ENCODE measurements at places on chromosomes 6 and 20.

DNA sequence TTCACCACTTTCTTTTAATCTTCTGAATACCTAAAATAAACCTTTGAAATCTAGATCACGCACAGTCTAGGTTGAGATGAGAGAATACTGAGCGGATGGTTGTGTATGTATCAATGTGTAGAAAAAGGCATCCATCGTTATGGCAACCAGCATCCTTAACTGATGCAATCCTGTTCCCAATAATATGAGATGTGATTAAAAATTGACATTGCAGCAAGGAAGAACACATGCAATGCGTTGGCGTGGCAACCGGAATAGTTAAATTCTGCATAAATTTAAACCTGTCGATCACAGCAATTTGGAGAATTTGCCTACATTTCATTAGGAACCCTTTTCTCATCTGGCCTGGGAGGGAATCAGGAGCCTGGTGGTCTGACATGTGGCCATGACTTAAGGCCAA lies 1.3 kb upstream of the L3MBTL1 start:
- no peak for DNase-seq

GRCh38 chr6:36984581-36985416 lies 1.2 kb downstream of the MTCH1 start:
- DNase-seq: peak; percentile 49

GRCh38 chr6:153553627-153554026 lies 422.5 kb upstream of the RGS17 start:
- no peak for DNase-seq

DNA sequence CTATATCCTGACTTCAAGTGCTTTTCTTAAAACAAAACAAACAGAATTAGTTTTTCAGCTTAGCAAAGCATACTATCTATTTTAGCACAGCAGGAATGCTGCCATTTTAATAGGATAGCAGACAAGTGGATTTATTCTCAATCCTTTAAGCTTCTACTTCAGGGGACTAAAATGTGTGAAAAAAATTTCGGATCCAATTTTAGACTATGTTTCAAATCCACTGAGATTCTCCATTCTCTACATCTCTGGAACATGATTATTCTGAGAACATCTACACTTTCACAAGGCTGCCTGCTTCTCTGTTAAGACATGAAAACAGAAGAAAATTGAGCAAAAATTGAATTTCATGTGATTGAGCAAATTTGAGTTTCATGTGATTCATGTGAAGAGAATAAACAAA lies 1321.3 kb downstream of the HACE1 start:
- DNase-seq: no peak

GRCh38 chr20:47780720-47781389 lies 4.4 kb downstream of the SULF2 start:
- no peak for DNase-seq

DNA sequence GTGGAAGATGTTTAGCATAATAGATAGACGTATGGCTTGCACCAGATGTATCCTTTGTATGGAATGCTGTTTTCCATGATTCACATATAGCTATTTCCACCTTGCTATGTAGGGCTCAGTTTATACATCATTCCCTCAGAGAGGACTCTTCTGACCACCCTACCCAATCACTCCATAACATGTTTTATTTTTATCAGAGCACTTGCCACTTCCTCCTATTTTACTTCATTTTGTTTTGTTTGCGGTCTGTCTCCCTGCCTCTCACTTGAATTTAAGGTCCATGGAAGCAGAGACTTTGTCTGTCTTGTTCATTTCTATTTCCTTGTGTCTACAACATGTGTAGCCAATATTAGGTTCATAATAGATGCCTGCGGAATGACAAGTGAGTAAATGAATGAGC lies 266.9 kb upstream of the CITED2 start:
- no peak for DNase-seq

- DNase-seq: peak; percentile 43
Observed at GRCh38 chr6:131023834-131024504, 39.1 kb downstream of the EPB41L2 start.

DNA sequence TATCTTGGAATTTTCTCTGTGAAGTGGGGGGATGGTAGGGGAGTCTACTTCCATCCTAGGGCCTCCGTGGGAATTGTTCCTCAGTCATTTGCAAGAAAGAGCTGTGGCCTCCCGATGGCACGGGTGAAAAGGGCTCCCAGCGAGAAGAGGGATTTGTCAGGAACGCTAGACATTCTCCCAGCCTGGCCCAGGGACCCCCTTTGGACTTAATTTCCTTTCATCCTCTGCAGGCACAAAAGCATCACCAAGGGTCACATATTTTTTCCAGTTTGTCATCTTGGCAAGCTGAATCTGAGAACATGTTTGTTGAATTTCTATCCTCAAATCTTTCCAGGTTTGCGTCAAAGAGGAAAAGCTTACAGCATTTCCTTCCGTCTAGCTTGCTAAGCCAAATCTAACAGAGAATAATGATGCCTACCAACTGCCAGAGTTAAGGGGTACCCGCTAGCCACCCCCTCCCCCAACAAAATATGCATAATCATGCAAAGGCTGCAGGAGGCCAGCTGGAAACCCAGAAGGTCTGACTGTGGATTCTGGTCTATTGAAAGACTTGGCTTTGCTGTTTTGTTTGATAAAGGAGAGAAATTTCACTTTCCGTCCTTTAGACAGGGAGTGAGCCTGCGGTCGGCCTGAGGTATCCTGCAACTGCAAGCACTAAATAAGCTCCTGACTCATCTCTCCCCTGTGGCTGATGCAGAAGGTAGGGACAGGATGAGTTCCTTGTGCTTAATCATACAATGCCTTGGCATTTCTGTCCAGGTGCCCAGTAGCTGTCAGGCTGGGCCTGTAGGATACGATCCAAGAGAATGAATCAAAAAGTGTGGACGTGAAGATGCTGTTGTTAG lies 23.1 kb downstream of the PSMG4 start:
- DNase-seq: peak; percentile 94

DNA sequence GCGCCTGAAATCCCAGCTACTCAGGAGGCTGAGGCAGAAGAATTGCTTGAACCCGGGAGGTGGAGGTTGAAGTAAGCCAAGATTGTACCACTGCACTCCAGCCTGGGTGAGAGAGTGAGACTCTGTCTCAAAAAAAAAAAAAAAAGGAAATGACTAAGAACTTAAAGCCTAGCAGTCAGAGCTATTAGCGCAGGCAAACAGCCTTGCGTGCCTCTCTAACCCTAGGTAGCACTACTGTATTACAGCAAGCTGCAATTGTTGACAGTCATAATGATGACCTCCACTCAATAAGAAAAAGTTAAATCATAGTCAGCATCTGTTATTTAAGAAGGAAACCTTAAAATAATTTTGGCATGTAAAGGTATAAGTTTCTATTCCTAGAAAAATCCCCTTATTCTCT lies 14.4 kb downstream of the GSS start:
- DNase-seq: no peak

- DNase-seq: no peak
Observed at GRCh38 chr6:34992376-34992775, 103.3 kb downstream of the ANKS1A start.

- no peak for DNase-seq
Observed at GRCh38 chr20:18466574-18466893, 296 bp downstream of the DZANK1 start.

DNA sequence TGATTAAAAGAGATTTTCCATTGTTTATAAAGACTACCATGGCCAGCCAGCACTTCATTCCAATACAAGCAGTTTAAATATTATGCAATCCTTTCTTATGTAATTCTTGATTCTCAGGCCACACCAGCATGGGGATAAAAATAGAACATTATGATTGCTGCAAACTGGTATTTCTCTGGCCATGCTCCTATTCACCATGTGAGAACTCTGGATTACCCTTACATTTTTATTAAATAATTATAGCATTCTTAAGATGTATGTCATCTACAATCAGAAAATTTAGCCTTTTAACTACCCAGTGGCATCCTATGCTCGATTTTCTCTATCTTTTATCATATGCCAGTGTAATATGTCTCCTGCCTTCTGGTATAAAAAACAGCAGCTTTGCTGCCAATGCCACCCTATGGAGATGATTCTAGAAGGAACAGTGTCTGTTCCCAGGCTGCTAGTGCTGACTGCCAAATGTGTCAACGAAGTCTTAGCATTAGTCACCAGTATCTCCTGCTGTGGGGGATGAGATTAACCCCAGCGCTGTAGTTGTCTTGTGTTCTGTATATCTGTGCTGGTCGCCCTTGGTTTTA lies 501.4 kb downstream of the BCKDHB start:
- peak; percentile 87 for DNase-seq

GRCh38 chr6:146598772-146599405 lies at the start of gene ADGB:
ADGB (plus strand) TSS chr6:146598972; CDS start chr6:146599041, 69 bp downstream.
- no peak for DNase-seq

DNA sequence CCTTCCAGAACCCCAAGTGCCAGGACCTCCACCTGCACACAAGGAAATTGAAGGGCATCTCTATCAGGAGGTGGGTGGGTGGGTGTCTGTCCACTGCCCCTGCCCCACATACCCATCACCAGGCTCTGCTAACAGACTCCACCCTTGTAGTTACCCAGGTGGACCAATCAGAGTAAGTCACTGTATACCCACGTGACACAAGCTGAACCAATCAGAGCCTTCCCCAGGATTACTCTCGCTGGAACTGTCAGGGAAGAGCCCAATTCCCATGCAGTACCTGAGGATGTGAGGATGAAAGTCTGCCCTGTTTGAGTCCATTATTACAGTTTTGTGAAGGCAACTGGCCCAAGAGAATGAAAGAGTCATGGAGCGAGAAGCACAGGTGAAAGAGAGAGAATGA lies 4.2 kb downstream of the OCSTAMP start:
- DNase-seq: no peak

- no peak for DNase-seq
Observed at GRCh38 chr6:35945650-35946025, 24.7 kb upstream of the SRPK1 start.

DNA sequence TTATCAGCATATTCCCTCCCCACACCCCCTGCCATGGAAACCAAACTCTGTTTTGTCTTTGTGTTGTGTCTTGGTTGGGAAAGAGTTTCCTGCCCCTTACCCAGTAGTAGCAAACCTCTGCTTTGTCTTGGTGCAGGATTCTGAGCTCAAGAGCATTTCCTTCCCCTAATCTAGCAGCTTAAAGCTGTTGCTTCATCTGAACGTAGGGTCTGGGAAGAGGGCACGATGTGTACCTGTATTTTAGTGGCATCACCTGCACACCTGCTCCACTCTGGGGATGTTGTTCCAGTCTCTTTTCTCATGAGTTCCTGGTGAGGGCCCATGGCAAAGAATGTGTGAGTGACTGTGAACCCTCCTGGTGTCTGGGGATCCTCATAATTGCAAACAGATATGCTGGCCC lies 164.7 kb downstream of the SCP2D1 start:
- no peak for DNase-seq

DNA sequence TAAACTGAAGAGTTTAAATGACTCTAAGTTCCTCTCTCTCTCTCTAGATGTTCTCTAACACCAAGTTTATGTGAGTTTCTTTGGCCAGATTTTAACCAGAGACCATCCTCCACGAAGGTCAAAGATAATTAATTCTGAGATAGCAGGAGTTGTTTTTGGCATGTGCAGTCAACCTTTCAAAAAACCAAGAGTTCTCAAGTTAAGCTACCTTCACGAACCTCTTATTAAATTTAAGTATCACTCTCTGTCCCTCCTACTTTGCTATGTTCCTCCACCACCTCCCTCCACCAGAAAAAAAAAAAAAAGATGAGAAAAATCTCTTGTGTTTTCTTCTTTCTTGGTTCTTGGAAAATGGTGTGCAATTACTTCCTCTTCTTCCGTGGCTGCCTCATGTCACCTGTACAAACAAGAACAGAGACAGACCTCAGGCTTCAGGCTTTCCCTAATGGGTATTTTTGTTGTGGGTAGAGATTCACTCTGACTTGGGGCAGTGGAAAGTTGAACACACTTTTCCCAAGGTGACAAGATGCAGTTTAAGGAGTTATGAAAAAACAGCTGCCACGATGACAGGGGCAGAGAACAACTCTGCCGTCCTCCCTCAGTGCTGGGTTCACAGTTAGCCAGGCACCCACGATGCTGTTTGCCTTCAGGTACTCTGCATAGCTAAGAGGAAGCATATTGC lies 64.3 kb downstream of the ADTRP start:
- no peak for DNase-seq

DNA sequence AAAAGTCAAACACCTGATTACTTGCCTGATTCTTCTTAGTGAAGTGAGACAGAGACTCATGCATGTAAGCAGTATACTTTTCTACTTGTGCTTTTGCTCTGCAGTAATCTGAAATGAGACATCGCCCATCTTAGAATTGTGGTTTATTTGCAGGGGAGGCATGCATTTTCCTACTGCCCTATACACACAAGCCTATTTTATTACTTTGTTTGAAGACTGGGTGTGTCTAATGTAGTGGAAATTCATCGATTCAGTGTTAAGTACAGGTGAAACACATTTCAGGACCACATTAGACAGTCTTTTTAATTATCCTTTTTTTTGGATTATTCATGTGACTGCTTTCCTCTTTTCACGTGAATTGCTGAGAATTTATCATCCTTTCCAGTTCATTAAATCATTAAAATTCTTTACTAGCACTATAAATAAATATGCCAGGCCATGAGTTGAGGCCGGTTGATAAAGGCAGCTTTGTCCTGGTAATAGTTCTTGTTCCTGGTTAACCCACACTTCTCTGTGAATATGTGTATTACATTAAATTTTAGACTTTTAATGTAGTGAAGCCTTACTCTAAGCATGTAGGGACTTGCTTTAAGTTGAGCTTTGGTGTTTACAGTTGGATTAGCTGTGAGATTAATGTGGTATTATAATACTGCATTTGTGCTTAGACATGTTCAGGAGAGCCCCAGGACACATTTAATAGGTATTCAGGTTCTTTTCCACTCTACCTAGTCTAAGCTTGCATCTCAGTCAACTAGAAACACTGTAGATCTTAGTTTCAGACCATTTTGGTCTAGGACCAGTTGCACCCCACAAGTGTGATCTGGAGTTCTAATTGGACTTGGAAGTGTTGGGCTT lies 10.8 kb upstream of the BTBD3 start:
- no peak for DNase-seq

DNA sequence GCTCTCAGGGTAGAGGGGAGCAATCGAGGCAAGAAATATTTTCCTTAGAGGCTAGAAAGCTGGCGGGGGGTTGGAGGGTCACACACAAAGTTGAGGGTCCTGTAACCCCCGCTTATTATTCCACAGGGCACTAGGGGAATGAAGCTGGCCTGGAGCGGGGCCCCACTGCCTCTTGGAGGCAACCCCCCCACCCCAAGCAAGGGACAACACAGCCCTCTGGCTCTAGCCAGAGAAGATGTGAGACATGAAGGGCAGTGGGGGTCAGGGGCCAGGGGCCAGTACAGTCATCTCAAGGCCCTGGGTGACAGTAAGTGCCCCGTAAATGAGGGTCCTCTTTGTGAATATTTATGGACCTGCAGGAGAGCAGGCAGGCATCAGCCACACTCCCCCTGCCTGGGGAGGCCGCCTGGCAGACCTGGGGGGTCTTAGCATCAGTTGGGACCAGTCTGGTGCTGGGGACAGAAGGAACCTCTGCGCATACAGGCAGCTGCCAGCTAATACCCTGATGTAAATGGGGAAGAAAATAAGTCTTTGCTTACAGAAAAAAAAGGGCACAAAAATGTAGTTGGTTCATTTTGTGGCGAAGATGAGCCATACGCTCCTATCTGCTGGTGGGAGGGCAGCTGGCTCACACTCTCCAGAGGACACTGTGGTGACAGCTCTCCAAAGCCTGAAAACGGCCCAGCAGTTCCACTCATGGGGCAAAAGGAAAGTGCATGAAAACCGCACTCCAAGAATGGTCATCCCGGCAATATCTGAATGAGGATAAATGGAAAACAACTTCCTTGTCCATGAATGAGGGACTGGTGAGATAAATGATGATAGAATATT lies 21.9 kb downstream of the SPATA2 start:
- DNase-seq: no peak

GRCh38 chr20:3686867-3687321 lies 5.1 kb upstream of the ADAM33 start:
- peak; percentile 84 for DNase-seq

GRCh38 chr6:109918227-109918626 lies 59.9 kb upstream of the GPR6 start:
- DNase-seq: no peak
